K562 (cell line): ENCODE measurements at places on chromosomes 5 and 9. TPM values are rescaled to one million over a fixed set of nuclear protein-coding genes. Genes with fewer than 3 reads are reported as not detected.

DNA sequence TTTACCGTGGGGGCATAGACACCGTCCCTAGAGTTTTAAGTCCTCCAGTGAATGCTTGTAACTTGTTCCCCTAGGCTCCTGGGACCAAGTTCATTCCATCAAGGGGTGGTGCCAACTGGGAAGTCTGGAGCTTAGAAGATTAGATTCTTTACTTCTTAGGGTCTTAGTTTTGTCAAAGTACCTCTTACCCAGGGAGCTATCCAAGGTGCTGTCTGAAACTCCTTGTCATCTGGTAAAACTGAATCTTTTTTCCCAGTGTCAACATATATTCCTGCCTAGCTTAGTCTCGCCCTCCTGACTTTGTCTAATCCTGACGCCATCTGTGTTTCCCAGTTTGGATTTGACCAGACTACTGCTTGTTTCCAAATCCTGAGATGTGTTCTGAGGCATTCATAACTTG lies 41.6 kb downstream of the MAMDC2 start:
- no peaks in the 10 kb centered on the region for H3K36me3 ChIP-seq
- no peaks in the 10 kb centered on the region for H3K27me3 ChIP-seq
- no peak overlapping the region for H3K27ac ChIP-seq
- H3K4me3 ChIP-seq, result no peak overlapping the region
- no peaks in the 10 kb centered on the region for H3K4me1 ChIP-seq

The TXNDC8 gene
- total RNA-seq, result not detected in 2 replicates

- H3K4me1 ChIP-seq, result peaks cover 30% of the 10 kb centered on the region
- H3K27ac ChIP-seq, result no peak overlapping the region
- H3K4me3 ChIP-seq, result peak overlapping the region; percentile 47
- DNase-seq, result no peak
Measured at GRCh38 chr5:61333954-61334867, 2.2 kb downstream of the ZSWIM6 start.

DNA sequence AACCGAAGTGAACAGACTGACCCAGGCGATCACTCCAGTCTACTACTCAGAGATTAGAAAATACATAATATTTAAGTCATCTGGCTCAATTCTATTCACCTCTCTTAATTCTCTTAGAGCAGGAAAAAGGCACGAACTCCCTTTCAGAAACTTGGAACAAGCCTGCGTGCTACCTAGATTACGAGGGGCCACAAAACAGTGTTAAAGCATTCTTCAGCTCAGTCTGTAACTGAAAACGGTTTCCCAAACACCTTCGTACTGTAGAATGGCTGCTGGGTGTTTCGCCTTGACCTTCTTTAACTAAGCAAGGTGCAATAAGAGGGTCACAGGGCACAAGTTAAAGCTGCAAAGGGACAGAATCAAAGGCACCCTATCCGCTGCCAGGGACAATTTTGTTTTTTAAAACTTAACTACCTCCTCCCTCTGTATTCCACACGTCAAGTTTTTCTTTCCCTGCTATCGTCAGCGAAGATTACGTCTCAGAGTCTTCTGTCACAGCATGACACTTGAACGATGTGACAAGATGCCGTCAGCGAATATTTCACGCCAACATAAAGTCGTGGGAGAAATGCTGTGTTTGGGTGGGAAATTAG lies 687 bp downstream of the LYSMD3 start:
- no peak for DNase-seq
- H3K4me1 ChIP-seq, result peaks cover 4% of the 10 kb centered on the region; the same call in 1 of the 2 replicates
- H3K27ac ChIP-seq, result peak overlapping the region; percentile 92

- no peak overlapping the region for H3K27ac ChIP-seq
- 0 out of 3 replicates have a peak, but pooled peaks cover 4% of the 10 kb centered on the region for H3K36me3 ChIP-seq
- peaks cover 3% of the 10 kb centered on the region for H3K27me3 ChIP-seq
- no peak for DNase-seq
- peaks cover 20% of the 10 kb centered on the region; the same call in 1 of the 2 replicates for H3K4me1 ChIP-seq
Measured at GRCh38 chr5:926417-927171, 33.9 kb downstream of the TRIP13 start.
